Stimulated activated CD4-positive, alpha-beta T cell treated with anti-CD3 and anti-CD28 coated beads, Interleukin-4, amount 100 ng/mL, for 48 hours (primary cell): ENCODE measurements at places on chromosomes 1 and 21.

GRCh38 chr1:164562511-164562910 lies 3.5 kb downstream of the PBX1 start:
- no peak for DNase-seq

DNA sequence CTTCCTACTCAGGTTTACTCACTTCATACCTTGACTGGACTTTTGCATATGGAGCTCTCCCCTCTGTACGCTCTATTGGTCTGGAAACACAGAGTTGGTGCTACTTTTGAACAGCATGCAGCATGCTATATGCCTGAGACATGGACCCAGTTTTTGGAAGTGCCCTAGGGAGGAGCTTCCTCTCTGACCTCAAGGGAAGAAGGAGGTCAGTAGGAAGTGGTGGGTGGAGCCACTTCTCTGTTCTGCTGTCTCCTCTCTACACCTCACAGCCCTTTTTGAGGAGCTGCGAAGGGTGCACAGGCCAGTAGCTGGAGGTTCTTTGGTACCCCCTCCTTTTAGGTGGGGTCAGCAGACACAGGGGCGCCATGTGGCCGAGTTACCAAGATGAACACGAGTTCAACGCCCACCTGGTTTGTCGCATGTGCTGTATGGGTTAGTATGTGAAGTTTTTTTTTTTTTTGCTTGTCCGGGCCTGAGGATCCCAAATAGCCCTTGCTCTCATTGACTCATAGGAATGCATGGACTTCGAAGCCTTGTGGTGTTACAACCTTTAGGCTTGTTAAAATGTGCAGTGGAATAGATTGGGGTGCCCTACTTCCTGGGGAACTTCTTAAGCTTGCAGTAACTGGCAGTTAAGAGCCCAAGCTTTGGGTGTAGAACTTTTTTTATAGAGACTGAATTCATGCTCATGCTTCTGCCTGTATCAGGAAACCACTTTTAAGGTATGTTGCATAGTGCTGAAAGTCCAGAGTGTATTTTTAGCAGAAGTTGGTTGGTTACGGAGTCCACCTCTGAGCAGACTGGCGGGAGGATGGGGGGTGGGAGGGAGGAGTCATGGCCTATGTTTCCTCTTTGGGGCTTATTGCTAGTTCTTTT lies 10.7 kb downstream of the MACF1 start:
- DNase-seq: no peak

GRCh38 chr1:215923129-215923824 lies 356.2 kb downstream of the KCTD3 start:
- DNase-seq: no peak

DNA sequence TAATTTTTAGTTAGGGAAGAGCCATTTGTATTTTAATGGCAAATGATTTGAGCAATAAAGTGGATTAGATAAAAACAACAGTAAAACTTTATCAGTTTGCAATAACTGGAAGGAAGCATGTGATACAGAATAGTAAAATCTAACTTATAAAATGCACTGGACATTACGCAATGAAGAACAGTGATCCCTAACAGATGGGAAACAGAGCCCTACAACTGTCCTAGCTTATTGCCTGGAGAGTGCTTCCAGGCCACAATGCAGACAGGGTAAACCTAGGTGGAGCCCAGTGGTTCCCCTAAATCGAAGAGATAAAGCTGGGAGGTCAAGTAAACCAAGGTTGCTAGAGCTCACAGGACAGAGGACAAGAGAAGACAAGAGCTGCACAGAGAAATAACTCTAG lies 7.0 kb downstream of the OMA1 start:
- DNase-seq: no peak
